ENCODE measurements at places on chromosomes 6 and 20. TPM values are rescaled to one million over a fixed set of nuclear protein-coding genes. Genes with fewer than 3 reads are reported as not detected.

Gene VGLL2
- not detected for total RNA-seq

GRCh38 chr6:125038925-125039324 is 76.7 kb downstream of the RNF217 start:
- no peak for DNase-seq

DNA sequence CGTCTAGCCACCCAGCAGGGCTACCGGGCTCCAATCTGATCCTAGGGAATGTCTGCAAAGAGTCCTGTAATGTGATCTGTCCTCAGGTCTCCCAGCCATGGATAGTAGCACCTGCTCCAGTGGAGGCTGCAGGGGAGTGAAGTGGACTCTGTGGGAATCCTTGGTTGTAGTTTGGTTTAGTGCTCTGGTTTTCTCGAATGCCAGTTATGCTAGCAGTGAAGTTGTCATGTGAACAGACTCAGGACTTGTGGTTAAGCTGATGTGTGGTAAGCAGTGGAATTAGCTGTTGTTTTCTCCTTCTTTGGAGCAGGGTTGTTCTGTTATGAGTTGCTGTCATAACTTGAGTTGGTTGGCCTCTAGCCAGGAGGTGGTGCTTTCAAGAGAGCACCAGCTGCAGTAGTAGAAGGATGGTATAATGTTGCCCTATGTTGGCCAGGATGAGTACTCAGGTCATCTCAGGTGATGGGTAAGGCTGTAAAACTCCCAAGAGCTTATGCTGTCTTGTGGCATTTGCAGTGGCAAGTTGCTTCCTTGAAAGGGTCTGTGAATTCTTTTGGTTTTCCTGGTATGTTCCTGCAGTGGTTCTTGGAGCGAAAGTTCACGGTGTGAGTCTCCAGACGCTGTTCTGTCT is 390.2 kb downstream of the UTRN start:
- peak; percentile 21 for DNase-seq

DNA sequence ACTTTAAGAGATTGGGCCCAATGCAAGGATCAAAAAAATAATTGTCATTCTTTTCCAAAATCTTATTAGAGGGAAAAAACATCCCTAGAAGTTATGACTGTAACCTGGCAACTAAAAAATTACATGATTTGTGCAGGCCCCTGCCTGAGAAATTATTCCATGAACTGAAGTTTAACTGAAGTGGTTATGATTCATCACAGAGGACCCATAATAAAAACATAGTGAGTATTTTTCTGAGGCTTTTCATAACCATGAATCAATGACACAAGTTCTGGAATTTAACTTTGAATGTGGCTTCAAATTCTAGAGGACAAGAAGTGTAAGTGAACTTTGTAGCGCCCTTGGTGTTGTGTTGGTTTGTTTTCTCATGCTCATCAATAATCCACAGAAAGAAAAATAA is 31.1 kb upstream of the CARMIL1 start:
- no peak for DNase-seq

DNA sequence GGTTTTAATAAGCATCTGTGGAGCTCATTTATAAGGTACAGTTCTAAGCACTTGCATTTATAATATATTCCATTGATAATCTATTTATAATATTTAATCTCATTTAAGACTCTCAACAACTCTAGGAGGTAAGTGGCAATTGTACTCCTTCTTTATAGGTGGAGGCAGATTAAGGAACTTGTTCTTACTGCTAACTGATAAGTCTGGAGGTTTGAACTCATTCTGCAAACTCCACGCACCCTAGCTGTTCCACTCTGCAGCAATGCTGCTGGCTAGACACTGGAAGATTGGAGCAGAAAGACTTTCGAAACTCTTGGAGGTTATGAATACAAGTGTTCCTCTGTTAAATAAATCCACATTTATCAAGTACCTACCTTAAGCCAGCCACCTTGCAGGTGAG is 793 bp upstream of the HDAC2 start:
- DNase-seq = peak; percentile 43

DNA sequence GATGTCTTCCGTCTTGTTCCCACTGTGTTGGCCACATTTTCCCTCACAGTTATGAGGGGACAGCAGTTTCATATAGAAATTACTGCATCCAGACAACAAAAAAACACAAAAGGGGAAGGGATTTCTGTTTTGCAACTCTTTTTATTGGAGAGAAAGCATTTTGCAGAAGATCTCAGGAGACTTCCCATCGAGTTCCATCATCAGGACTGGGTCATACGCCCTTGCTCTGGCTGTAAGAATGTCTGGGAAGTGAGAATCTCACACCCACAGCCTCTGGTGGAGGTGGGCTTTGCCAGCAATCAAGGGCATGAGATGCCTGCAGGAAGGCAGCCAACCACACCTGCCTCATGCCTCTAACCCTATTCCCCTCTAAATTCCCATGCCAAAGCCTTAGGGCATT is 5.8 kb upstream of the IGF2R start:
- DNase-seq = no peak

DNA sequence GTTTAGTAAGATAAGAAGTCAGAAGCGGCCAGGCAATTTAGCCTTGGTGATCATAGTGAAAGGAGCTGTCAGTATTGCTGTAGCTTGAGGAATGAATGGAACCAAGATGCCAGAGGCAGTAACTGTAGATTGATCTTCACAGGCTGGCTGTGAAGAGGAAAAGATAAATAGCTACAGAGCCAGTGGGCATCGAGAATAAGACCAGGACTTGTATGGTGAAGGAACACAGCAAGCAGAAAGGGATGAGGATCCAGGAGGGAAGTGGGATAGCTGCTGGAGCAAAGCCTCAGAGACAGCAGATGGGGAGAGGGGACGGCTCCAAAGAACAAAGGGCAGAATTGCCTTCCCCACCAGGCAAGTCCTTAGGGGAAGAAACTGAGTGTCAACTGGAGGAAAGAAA is 294.4 kb upstream of the PLN start:
- no peak for DNase-seq

DNA sequence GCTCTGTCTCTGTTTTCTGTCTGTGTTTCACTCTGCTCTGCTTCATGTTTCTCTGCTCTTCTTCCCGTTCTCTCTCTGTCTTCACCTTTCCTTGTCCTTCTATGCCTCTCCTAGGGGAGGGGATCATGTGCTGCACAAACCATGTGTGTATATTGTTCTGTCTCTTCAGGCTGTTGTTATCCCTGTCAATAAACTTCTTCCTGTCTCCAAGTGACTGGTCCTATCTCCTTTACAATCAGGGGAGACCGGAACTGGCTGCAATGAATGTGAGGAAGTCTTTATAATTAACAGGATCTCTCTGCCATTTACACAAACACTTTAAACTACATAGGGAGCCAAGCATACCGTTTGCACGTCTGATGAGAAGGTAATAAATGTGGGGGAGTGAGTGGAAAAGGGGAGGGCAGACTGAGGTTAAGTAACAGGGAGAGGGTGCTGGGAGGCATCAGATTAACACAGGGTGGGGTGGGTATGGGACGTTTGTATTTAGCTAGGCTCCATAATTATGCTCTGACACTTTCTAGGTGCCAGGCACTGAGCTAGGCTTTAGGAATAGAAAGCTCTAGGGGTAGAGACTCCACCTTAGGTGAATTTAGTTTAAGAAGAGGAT is 626.1 kb downstream of the DHX35 start:
- no peak for DNase-seq

Measured in HT-29 (cell line).